ENCODE measurements at places on chromosomes 7 and 10. TPM values are rescaled to one million over a fixed set of nuclear protein-coding genes. Genes with fewer than 3 reads are reported as not detected.

DNA sequence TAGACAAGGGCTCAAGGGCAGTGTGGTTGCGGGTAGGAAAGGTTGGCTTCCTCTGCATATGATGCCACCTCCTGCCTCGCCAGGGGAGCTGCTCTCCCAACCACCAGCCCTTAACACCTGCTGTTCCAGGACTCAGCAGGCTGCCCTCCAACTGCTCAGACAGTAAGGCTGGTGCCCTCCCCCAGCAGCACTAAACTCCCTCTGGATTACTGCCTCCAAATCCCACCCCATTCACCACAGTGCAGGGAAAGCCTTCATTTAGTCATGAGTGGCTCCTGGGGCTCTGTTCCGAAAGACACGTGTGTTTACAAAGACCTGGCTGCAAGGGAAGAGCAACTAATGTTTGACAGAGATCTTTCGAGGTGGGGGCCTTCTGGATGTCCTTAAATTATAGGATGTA lies 437.2 kb upstream of the MKI67 start:
- no peak for DNase-seq
- H3K27me3 ChIP-seq = peaks cover 3% of the 10 kb centered on the region
- H3K4me3 ChIP-seq = no peak overlapping the region
- peaks cover 17% of the 10 kb centered on the region for H3K36me3 ChIP-seq

The ZNF107 gene
- 14.7 TPM for total RNA-seq

GRCh38 chr10:62671104-62671503 lies 133.4 kb upstream of the ADO start:
- no peak for DNase-seq
- H3K27me3 ChIP-seq = no peaks in the 10 kb centered on the region
- H3K36me3 ChIP-seq = no peaks in the 10 kb centered on the region

- DNase-seq = no peak
- H3K36me3 ChIP-seq = peaks cover 29% of the 10 kb centered on the region
- H3K4me3 ChIP-seq = no peak overlapping the region
- peaks cover 35% of the 10 kb centered on the region for H3K4me1 ChIP-seq
These were observed 11.4 kb upstream of the FAM53B start for GRCh38 chr10:124755581-124755980.

DNA sequence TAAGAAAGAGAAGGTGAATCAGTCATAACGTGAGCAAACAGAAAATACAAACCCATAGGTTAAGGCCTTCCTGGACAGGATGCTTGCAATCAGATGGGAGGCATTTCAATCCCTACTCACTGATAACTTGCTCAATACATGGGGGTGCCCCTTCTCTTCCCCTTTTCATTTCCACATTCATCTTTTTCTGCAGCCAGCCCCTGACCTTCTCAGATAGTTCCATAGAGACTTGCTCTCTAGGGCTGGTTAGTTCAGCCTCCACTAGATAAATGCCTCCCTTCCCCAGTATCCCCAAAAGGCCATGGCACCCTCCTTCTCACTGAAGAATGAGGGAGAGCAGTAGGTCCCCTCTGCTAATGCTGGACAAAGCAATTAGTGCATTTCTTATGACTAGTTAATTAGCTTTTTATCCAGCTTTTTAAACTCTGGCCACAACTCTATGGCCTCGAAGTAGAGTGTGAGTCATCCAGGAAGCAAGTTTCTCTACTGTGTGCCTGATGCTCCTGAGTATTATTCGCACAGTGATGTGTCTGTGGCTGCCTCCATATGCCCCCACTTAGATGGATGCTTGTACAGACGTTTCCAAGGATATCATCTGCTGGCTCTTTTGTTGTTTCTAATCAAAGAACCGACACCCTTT lies 12.7 kb downstream of the CHN2 start:
- H3K27me3 ChIP-seq = peaks cover 18% of the 10 kb centered on the region
- peaks cover 16% of the 10 kb centered on the region for H3K4me1 ChIP-seq
- H3K27ac ChIP-seq = no peak overlapping the region
- DNase-seq = no peak

- H3K27me3 ChIP-seq = no peaks in the 10 kb centered on the region
- no peak for DNase-seq
- H3K27ac ChIP-seq = peak overlapping the region; percentile 55
- no peaks in the 10 kb centered on the region for H3K36me3 ChIP-seq
- H3K4me3 ChIP-seq = peak overlapping the region; percentile 94
- peaks cover 33% of the 10 kb centered on the region for H3K4me1 ChIP-seq
These were observed 907 bp upstream of the IFRD1 start for GRCh38 chr7:112449353-112449752.

- H3K27me3 ChIP-seq = no peaks in the 10 kb centered on the region
- no peak for DNase-seq
- H3K36me3 ChIP-seq = peaks cover 65% of the 10 kb centered on the region
- H3K4me3 ChIP-seq = no peak overlapping the region
- no peak overlapping the region for H3K27ac ChIP-seq
These were observed 17.5 kb downstream of the ZNF33A start for GRCh38 chr10:38027986-38028385.

DNA sequence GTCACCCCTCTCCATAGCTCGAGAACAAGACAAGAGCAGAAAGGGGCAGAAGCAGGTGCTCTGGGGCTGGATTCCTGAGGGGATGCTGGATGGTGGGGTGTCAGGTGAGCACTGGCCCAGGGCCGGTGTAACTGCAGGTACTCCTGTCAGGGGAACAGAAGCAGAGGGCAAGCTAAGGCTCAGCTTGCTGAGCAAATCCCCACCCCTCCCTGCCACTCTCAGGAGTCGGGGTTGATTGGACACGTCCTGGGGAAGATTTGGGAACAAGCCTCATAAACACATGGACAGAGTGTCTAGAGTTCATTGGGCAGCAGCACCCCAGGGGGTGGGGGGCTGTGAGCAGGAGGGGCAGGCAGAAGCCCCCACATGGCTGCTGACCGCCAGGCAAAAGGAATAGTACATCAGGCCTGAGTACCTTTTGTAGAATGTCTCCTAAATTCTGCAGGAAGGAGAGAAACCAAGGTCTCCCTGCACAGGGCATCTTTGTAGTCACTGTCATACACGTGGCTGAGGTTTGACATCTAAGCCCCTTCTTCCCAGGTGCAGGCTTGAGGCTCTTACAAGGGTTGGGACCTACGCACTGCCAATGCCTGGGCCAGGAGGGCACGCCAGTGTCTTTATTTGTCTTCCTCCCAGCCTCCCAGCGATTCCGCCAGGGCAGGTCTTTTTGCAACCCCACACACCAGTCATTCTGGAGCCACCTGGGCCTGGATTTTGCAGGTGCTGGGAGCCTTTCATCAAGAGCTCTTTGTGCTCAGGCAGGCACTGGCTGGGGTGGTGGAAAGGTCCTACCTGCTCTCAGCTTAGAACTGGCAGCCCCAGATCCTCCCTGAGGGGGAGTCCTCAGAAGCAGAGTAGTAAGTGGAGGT lies 2.8 kb downstream of the CALML3 start:
- no peak for DNase-seq
- no peak overlapping the region for H3K4me3 ChIP-seq
- peaks cover 21% of the 10 kb centered on the region for H3K4me1 ChIP-seq
- no peaks in the 10 kb centered on the region for H3K27me3 ChIP-seq
- no peaks in the 10 kb centered on the region for H3K36me3 ChIP-seq
- no peak overlapping the region for H3K27ac ChIP-seq
